Stimulated activated CD8-positive, alpha-beta memory T cell treated with anti-CD3 and anti-CD28 coated beads, Interleukin-4, amount 100 ng/mL, for 1 hour (primary cell): ENCODE measurements at places on chromosomes 5 and 9.
A peak's percentile ranks its signal among the peaks of the same experiment; 100 is the strongest.

- DNase-seq = no peak
Measured at GRCh38 chr5:179318221-179318955, 26.9 kb downstream of the ADAMTS2 start.

DNA sequence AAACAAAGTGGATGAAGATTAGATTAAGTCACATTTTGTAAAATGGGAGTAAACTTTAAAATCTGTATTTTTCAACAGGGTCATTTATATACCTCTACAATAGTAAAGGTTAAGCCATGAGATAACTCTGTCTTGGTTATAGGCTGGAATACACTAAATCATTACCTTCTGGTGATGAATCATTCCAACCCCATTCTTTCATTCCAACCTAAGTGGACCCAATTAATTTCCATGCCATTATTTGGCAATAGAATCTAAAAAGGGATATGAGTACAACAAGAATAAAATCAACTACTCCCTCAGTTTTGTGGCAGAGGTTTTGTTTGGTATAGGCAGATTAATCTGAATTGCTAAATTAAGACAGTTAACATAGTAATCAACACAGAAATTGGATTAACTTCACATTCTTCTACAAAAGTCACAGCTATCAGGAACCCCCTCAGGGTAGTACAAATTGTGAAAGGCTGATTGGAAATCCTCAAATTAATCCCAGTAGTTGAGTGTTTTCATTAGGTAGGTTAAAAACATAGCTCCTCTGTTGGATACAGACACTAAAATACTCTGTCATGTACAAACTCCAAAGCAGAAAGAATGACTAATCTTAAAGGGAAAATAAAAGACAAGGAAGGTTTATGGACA lies 54.2 kb downstream of the ELAVL2 start:
- DNase-seq = no peak

- no peak for DNase-seq
Measured at GRCh38 chr5:156147261-156147943, 179.6 kb upstream of the SGCD start.

GRCh38 chr5:65815161-65815560 lies 93.2 kb downstream of the NLN start:
- DNase-seq = no peak

- DNase-seq = no peak
Measured at GRCh38 chr9:126661521-126662251, 48.0 kb downstream of the LMX1B start.

- DNase-seq = no peak
Measured at GRCh38 chr9:99760421-99760820, 61.3 kb upstream of the NR4A3 start.

DNA sequence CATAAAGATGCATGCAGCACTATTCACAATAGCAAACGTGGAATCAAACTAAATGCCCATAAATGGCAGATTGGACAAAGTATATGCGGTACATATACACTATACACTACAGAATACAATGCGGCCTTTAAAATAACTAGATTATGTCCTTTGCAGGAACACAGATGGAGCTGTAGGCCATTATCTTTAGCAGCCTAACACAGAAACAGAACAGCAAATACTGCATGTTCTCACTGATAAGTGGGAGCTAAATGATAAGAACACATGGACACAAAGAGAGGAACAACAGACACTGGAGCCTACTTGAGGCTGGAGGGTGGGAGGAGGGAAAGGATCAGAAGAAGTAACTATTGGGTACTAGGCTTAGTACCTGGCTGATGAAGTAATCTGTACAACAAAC lies 758.2 kb downstream of the TLE1 start:
- DNase-seq = no peak

- no peak for DNase-seq
Measured at GRCh38 chr5:122908662-122909061, 63.2 kb downstream of the SNX24 start.

- DNase-seq = peak; percentile 6
Measured at GRCh38 chr5:97162045-97162444, 19.6 kb upstream of the LIX1 start.

DNA sequence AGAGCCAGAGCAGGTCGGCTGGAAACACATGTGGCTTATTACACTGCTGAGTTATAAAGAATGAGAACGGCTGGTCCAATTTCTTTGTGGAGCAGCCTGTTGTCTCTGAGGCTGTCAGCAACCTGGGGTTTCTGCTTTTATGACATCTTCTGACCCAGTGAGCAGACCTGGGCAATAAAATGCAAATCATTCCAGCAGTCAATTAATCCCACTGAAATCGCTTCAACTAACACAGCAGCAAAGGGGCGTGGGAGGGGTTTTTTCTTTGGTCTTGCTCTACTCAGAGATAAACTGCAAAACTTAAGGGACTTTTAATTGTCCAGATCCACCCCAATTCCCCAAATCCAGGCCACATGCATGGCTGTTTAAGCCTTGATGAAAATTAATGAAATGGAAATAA lies 215.7 kb downstream of the SLIT3 start:
- no peak for DNase-seq

DNA sequence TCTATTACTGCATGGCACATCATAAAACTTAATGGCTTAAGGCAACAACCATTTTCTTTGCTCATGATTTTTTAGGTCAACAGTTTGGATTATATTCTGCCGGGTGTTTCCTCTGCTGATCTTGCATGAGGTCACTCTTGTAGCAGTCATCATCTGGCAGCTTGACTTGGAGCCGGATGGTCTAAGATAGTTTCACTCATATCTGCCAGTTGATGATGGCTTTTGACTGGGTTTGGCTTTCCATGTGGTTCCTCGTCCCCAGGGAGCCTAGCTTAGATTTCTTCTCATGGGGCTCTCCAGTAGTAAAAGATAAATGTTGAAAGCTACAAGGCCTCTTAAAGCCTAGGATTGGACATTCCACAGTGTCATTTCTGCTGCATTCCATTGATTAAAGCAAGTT lies 27.4 kb downstream of the LNPEP start:
- no peak for DNase-seq

- no peak for DNase-seq
Measured at GRCh38 chr5:34555699-34556508, 100.2 kb upstream of the RAI14 start.

DNA sequence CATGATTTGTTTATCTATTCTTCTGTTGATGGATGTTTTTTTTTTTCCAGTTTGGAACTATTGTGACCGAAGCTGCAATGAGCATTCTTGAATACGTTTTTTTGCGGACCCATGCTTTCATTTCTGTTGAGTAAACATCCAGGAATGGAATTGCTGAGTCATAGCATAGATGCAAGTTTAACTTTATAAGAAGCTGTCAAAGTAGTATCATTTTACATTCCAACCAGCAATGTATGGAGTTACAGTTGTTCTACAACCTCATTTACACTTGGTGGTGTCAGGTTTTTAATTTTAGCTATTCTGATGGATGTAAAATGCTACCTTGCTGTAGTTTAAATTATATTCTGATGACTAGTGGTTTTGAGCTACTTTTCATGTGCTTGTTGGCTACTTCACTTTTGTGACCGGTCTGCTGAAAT lies 49.0 kb downstream of the NPR3 start:
- no peak for DNase-seq

GRCh38 chr9:27548055-27548741 lies 18.6 kb upstream of the MOB3B start:
- no peak for DNase-seq
